Motor neuron (in vitro differentiated cells): ENCODE measurements at places on chromosomes 7 and 10. TPM values are rescaled to one million over a fixed set of nuclear protein-coding genes. Genes with fewer than 3 reads are reported as not detected.

GRCh38 chr7:157008206-157009169 lies 2.0 kb downstream of the MNX1 start:
- ATAC-seq = no peak

SUN3 gene
- total RNA-seq = not detected in 2 replicates

MEIG1 gene
- 2.4 and 4.1 TPM in 2 replicates for total RNA-seq

DNA sequence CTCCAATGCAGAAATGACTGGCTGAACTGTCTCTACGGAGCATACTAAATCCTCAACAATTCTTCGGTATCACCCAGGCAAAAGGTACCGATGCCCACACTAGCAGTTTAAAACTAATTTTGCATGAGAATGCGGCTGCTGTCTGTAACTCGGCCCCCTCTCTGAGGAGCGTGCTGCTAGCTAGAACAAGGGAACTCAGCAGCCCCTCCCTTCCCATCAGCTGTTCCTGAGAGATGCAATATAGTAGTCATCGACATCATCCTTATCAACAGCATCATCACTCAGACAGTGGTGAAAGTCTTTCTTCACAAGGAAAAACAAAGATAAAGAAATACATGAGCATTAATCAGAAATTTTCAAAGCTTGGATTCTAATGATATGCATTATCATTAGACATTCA lies 189.1 kb upstream of the FRMD4A start:
- no peak for ATAC-seq

- ATAC-seq = peak; percentile 80
These were observed 417.2 kb upstream of the C7orf33 start for GRCh38 chr7:148173369-148173768.

GRCh38 chr10:14527134-14527844 lies 196.6 kb upstream of the FRMD4A start:
- ATAC-seq = no peak

GRCh38 chr7:105423987-105424386 lies 35.3 kb upstream of the SRPK2 start:
- no peak for ATAC-seq

DNA sequence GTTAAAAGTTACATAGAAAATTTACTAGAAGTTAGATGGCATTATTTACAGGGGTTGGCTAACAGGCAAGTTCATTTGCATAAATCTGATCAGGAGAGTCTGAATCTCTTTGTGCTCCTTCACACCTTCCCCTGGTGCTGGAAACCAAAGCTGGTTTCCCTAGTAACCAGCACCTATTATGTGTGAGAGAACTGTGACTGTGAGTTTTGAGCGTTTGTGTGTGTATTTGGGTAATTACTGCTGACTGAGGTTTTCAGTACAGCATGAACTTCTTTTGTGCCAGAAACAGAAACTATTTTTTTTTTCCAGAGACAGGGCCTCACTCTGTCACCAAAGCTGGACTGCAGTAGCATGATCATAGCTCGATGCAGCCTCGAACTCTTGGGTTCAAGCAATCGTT lies 10.3 kb upstream of the IFIT1B start:
- no peak for ATAC-seq
